ENCODE measurements at places on chromosomes 5 and 9.

DNA sequence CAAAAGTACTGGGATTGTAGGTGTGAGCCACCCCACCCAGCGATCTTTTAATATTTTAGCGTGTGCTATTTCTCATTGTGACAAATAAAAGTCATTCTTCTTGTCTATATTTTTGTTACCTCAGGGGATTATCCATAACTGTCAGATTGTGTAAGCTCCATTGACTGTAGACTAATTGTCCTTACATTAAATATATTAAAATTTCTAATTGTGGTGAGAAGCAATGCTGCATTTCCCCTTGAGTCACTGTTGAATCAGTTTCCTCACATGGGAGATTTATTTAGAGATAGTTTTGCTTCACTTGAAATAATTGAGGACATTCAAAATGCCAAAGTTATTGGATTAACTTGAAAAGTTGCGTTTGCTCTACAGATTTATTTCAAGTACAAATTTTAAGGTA lies 782.4 kb upstream of the WWC1 start:
- DNase-seq = no peak

DNA sequence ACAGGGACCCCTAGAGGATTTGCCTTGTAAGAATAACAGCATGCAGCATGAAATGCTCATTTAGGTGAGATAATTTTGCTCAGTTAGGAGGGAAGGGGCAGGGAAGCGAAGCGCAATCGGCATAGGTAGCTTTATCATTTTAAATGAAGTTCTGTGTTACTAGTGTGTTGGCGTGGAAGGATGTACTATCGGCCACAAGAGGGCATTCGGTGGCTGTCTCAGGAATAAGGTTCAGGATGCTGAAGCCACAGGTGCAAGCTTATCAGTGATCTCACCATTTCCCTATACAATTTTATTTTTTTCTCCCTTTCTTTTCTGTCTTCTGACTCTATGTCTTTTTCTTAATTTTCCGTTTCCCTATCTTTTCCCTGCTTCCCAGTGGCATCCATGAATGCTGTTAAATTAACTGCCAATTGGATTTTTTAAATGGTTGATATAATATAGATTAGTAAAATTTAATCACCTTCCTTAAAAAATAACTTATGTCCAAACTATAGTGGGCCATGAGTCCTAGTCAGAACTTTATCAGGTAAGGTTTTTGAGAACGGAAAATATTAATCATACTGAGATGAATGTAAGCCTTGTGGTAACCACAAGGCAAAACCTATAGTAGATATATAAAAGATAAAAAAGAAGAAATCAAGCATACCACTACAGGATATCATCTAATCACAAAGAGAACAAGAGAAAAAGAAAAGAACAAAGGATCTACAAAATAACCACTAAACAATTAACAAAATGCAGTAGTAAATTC lies 1.2 kb upstream of the INSL6 start:
- no peak for DNase-seq

GRCh38 chr5:129459450-129459776 lies 685 bp upstream of the ADAMTS19 start:
- no peak for DNase-seq

DNA sequence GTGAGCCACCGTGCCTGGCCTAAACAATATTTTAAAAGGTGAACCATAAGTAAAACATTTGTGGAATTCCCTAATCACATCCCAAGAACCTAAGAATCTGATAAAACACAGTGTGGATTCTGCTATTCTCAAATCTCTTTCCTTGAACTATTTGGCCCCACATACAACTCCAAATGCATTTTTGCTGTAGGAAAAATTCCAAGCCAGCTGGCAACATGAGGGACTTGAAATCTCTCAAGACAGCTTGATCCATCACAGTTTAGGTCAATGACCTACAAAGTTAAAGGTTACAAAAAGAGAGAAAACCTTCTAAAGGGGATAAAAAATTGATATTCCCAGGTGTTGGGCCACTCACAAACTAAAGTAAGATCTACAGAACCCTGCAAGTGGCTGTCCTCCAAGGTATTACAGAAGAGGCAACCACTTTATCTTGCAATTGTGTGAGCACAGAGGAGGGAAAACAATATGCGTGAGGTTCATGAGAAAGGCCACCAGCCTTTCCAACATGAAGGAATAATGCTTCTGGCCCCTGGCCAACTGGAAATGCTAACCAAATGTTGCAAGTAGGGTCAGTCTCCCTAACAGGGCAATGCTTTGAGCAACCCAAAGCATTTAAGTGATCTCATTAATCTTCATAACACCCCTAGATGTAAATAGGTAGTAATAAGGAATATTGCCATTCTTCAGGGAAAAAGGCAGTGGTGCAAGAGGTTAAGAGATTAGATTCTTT lies 221.4 kb downstream of the SEMA5A start:
- no peak for DNase-seq

GRCh38 chr5:75185763-75186162 lies 50.9 kb downstream of the ANKRD31 start:
- no peak for DNase-seq

DNA sequence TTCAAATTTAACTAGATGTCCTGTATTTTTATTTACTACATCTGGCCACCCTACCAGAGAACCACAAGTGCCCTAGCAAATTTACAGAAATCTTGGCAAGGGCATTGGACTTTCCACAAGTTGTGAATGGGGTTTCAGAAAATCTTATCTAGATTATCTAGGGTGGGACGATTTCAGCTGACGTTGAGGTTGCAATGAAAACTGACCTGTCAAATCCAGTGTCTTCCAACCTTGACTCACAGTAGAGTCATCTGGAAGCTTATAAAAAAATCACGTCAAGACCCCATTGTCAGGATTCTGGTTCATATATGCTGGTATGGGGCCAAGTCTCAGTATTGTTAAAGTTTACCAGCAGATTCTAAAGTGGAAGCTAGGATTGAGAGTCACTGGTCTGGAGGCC lies 109.6 kb upstream of the ACTBL2 start:
- no peak for DNase-seq

All from uterus (tissue), 4 donors.